ENCODE measurements at places on chromosomes 6 and 20. TPM values are rescaled to one million over a fixed set of nuclear protein-coding genes. Genes with fewer than 3 reads are reported as not detected.

The ULBP2 gene
- 0.40 TPM for total RNA-seq

The ANKEF1 gene
- total RNA-seq: 7.1 TPM

The GMPR gene
- 266 TPM for total RNA-seq

The HLA-DRA gene
- 116 TPM for total RNA-seq

- no peak overlapping the region for H3K4me3 ChIP-seq
- H3K27me3 ChIP-seq: no peaks in the 10 kb centered on the region
- H3K36me3 ChIP-seq: no peaks in the 10 kb centered on the region
- H3K4me1 ChIP-seq: no peaks in the 10 kb centered on the region
Measured at GRCh38 chr6:169850154-169850553, 98.7 kb downstream of the ERMARD start.

- H3K36me3 ChIP-seq: no peaks in the 10 kb centered on the region
- no peak overlapping the region for H3K4me3 ChIP-seq
- no peak overlapping the region for H3K27ac ChIP-seq
Measured at GRCh38 chr6:158856261-158856660, 37.1 kb upstream of the EZR start.

DNA sequence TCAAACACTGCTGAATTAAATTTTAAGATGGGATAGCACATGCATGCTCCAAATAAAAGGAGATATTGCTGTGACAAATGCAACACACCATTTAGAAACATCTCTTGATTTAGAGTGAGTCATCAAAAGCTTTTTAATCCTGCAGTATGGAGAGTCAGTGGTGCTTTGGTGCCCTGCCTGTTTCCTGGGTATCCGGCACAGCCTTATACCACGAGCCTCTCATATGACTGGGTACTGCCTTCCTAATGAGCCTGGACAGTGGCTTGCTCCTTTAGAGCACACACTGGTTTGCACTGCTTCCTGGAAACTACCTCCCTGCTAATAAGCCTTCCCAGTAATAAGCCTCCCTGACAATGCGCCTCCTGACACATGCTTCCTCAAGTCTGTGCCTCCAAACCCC is 65.3 kb upstream of the KCNK16 start:
- no peak overlapping the region for H3K27ac ChIP-seq
- H3K27me3 ChIP-seq: peaks cover 4% of the 10 kb centered on the region
- H3K4me3 ChIP-seq: no peak overlapping the region
- H3K36me3 ChIP-seq: no peaks in the 10 kb centered on the region
- H3K4me1 ChIP-seq: no peaks in the 10 kb centered on the region
- DNase-seq: no peak

DNA sequence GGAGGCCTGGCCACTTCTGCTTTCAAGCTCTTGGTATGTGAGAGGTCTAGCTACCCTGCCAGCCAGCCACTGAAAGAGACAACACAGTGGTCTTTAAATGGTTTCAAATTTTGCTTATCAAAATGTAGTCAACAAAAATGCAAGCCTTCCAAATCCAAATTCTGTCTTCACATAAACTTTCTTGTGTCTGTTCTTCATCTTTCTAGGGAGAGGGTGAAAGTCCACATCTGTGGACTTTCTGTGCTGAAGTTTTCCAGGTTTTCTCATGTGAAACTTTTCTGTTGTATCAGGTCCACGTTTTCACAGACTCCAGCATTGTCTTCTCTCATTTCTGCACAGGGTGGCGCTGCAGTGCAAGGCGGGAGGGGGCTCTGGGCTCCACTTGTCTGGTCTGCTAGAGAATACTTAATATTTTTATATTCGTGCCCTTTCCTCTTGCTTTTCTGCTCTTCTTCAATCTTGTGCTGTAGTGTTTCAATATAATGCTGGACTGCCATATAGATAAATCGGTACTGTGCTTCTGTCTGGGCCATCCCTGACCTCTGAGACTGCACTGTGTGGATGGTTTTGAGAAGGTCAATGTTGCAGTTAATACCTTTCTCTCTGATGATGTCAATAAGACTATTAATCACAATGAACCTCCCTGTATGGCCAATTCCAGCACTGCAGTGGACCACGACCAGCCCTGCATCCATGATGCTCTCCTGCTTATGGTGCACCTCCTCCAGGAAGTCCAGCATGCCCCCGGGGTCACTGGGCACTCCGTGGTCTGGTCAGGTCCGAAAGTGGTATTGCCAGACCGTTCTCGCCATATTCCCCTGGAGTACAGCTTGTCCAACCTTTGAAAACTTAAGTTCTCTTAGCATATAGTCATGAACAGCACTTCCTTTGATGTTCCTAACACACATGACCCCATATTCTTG is 161.6 kb upstream of the TNFAIP3 start:
- H3K27me3 ChIP-seq: no peaks in the 10 kb centered on the region
- DNase-seq: peak; percentile 45
- H3K4me3 ChIP-seq: no peak overlapping the region
- H3K4me1 ChIP-seq: no peaks in the 10 kb centered on the region
- H3K27ac ChIP-seq: no peak overlapping the region

DNA sequence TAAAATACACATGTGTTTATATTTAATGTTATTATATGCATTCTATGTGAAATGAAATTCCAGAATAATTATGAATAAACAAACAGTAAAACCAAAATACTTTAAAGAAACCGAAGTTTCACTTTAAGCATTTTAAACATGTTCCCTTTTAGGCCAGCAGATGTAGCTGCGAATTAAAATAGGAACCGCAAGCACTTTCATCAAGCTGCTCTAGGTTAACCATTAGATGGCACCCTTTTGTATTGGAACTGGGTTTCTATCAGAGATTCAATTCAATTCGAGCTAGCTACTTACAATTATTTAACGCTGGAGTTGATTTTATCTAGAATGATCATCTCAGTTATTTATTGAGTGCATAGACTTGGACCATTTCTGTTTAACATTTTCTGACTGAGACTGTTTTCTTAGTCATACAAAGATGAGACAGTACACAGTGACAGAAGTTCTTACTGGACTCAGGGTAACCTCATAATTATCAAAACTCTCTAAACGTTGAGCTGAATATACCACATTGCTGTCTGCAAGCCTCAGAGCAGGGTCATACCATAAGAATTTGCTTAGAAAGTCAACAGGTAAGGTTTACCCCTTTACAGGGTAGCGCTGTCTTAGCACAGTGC is 8.5 kb downstream of the TMEM242 start:
- H3K27me3 ChIP-seq: no peaks in the 10 kb centered on the region
- no peak overlapping the region for H3K4me3 ChIP-seq
- no peaks in the 10 kb centered on the region for H3K4me1 ChIP-seq
- peak; percentile 31 for DNase-seq
- H3K36me3 ChIP-seq: no peaks in the 10 kb centered on the region

- no peaks in the 10 kb centered on the region for H3K36me3 ChIP-seq
- no peaks in the 10 kb centered on the region for H3K4me1 ChIP-seq
- H3K27ac ChIP-seq: no peak overlapping the region
- no peak overlapping the region for H3K4me3 ChIP-seq
Measured at GRCh38 chr6:90315354-90315950, 18.8 kb upstream of the BACH2 start.

GRCh38 chr6:53447865-53448264 is 97.0 kb downstream of the GCLC start:
- no peaks in the 10 kb centered on the region for H3K36me3 ChIP-seq
- H3K27ac ChIP-seq: no peak overlapping the region
- no peak for DNase-seq
- no peaks in the 10 kb centered on the region for H3K4me1 ChIP-seq
- H3K27me3 ChIP-seq: no peaks in the 10 kb centered on the region

- H3K4me1 ChIP-seq: no peaks in the 10 kb centered on the region
- no peak for DNase-seq
- H3K4me3 ChIP-seq: no peak overlapping the region
Measured at GRCh38 chr6:31299947-31300346, 28.1 kb upstream of the HLA-C start.

- DNase-seq: peak; percentile 51
- H3K4me1 ChIP-seq: no peaks in the 10 kb centered on the region
- no peak overlapping the region for H3K27ac ChIP-seq
- H3K4me3 ChIP-seq: no peak overlapping the region
- H3K36me3 ChIP-seq: no peaks in the 10 kb centered on the region
- no peaks in the 10 kb centered on the region for H3K27me3 ChIP-seq
Measured at GRCh38 chr20:9609887-9610502, 95.6 kb downstream of the LAMP5 start.

GRCh38 chr6:169935348-169935718 is 183.9 kb downstream of the ERMARD start:
- no peaks in the 10 kb centered on the region for H3K36me3 ChIP-seq
- no peak overlapping the region for H3K27ac ChIP-seq
- DNase-seq: no peak
- peaks cover 9% of the 10 kb centered on the region for H3K4me1 ChIP-seq
- H3K27me3 ChIP-seq: no peaks in the 10 kb centered on the region

DNA sequence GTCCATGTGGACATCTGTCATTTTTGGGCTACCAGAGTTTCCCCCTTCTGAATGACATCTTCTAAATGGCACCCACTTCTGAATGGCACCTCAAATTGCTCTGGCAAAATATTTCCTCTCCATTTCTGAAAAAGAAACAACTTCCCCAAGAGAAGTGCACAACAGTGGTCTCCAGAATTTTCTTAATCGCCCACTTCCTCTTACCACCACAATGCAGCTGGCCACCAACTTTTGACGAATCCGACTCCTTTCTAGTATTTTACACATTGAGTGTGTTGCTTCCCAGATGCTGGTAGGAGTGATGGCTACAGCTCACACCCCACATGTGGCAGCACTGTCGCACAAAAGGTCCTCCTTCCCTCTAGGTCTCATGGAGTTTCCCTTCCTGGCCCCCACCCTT is 216.1 kb downstream of the FOXA2 start:
- no peak overlapping the region for H3K27ac ChIP-seq
- no peaks in the 10 kb centered on the region for H3K36me3 ChIP-seq
- DNase-seq: no peak
- peaks cover 8% of the 10 kb centered on the region for H3K27me3 ChIP-seq

DNA sequence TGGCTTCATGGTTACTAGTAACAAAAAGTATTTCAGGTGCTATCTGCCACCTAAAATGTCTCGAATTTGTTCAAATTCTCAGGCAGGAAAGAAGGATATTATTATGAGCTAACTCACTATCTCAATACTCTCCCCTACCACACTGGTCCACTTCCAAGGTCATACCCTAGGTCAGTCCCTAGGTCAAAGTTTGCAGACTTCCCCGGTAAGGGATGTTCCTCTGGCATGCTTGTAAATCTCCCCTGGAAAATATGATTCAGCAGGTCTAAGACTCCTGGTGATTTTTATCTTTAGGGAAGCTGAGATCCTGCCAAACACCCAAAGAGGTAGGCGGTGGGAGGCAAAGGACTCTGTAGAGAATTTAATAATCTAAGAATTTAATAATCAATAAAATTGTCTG is 6.7 kb downstream of the AHCY start:
- peaks cover 10% of the 10 kb centered on the region for H3K36me3 ChIP-seq
- peaks cover under 1% of the 10 kb centered on the region for H3K4me1 ChIP-seq
- no peak overlapping the region for H3K27ac ChIP-seq
- H3K27me3 ChIP-seq: no peaks in the 10 kb centered on the region
- H3K4me3 ChIP-seq: no peak overlapping the region

- no peak overlapping the region for H3K4me3 ChIP-seq
- H3K36me3 ChIP-seq: no peaks in the 10 kb centered on the region
- H3K27me3 ChIP-seq: no peaks in the 10 kb centered on the region
Measured at GRCh38 chr20:4585758-4586157, 136.0 kb upstream of the PRND start.

GRCh38 chr6:168247443-168248147 is 72.0 kb downstream of the DACT2 start:
- H3K36me3 ChIP-seq: no peaks in the 10 kb centered on the region
- no peaks in the 10 kb centered on the region for H3K27me3 ChIP-seq
- no peak overlapping the region for H3K4me3 ChIP-seq
- no peaks in the 10 kb centered on the region for H3K4me1 ChIP-seq

DNA sequence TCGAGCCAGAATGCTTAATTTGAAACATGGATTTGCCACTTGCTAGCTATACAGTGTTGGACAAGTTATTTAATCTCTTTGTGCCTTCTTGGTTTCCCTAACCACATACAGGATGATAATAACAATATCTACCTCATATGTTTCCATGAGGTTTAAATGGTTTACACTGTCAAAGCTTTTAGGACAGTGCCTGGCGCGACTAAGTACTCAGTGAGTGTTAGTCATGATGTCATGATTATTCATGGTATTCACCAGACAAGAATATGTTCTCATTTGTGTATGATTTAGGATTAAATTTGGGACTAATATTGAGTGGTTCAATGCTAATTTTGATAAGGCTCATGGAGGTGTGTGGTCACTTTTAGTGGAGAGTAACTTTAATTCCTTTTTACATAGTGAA is 167.4 kb downstream of the EYA4 start:
- no peak for DNase-seq
- H3K27me3 ChIP-seq: no peaks in the 10 kb centered on the region
- no peak overlapping the region for H3K27ac ChIP-seq
- H3K4me1 ChIP-seq: no peaks in the 10 kb centered on the region

DNA sequence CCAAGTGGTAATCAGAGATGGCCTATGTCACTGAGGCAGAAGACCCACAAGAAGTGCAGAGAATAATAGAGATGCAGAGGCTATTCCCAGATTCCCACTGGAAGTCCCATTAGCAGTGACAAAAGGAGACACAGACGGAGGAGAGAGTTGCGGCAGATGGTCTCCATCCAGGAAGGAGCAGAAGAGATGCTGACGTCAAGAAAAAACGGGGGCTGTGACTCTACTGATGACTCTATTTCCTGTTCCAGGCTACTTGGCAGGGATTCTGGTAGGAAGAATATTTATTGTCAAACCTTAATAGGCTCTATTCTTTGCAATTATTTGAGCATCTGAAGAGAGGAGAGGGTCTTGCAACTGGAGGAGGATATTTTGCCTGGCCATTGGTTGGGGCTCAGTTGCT is 246.0 kb upstream of the ECI2 start:
- H3K4me1 ChIP-seq: no peaks in the 10 kb centered on the region
- H3K4me3 ChIP-seq: no peak overlapping the region
- no peak overlapping the region for H3K27ac ChIP-seq
- DNase-seq: no peak

DNA sequence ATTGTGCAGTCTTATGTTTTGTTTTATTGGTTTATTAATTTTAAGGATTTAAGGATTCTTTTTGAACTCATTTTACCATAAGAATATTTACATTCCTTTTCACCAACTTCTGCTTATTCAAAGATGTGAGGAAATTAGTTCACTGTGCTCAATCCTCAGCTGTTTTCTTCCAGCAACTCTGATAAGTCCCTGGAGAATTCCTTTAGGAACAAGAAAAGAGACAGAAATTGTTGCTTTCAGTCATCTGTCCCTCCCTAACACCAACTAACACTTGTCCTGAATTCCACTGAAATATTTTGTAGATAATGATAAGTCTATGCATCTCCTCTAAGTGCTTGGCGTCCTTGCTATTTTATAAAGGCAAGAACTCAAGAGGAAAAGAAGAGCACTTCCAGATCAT is 334.8 kb upstream of the MARCKS start:
- no peaks in the 10 kb centered on the region for H3K4me1 ChIP-seq
- no peak overlapping the region for H3K27ac ChIP-seq
- no peaks in the 10 kb centered on the region for H3K27me3 ChIP-seq
- H3K4me3 ChIP-seq: no peak overlapping the region
- no peaks in the 10 kb centered on the region for H3K36me3 ChIP-seq
- no peak for DNase-seq

GRCh38 chr20:61057443-61058121 is 194.5 kb upstream of the CDH4 start:
- no peaks in the 10 kb centered on the region for H3K27me3 ChIP-seq
- DNase-seq: no peak
- H3K4me3 ChIP-seq: no peak overlapping the region
- H3K27ac ChIP-seq: no peak overlapping the region
- H3K4me1 ChIP-seq: no peaks in the 10 kb centered on the region
- H3K36me3 ChIP-seq: no peaks in the 10 kb centered on the region

GRCh38 chr6:215335-216034 is 76.8 kb upstream of the DUSP22 start:
- H3K27me3 ChIP-seq: no peaks in the 10 kb centered on the region
- H3K4me1 ChIP-seq: no peaks in the 10 kb centered on the region
- no peak overlapping the region for H3K4me3 ChIP-seq
